A549 (cell line): ENCODE measurements at places on chromosomes 13 and 19.
A peak's percentile ranks its signal among the peaks of the same experiment; 100 is the strongest.

DNA sequence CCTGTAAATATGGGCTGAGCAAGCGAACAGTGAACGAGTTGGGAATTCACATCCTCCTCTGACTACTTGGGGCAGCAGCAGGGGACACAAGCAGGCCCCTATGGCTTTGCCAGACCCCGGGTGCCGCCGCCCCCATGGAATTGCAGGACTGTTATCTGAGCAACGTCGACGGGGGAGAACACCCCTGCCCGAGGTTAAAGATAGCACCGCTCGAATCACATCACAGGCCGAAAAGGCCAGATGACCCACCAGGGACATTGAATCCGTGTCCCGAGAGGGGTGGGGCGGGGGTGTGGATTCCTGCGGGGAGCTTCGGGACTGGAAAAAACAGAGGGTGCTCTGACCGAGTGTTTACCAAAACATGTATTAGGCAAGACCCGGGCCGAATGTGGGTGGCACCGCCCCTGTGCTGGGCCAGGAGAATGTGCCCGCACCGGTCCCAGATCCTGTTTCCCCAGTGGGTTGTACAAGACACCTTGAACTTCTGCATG is 9.1 kb downstream of the FEM1A start:
- DNase-seq: no peak

- no peak for DNase-seq
Observed at GRCh38 chr13:99792079-99792921, 179.3 kb downstream of the ZIC5 start.

DNA sequence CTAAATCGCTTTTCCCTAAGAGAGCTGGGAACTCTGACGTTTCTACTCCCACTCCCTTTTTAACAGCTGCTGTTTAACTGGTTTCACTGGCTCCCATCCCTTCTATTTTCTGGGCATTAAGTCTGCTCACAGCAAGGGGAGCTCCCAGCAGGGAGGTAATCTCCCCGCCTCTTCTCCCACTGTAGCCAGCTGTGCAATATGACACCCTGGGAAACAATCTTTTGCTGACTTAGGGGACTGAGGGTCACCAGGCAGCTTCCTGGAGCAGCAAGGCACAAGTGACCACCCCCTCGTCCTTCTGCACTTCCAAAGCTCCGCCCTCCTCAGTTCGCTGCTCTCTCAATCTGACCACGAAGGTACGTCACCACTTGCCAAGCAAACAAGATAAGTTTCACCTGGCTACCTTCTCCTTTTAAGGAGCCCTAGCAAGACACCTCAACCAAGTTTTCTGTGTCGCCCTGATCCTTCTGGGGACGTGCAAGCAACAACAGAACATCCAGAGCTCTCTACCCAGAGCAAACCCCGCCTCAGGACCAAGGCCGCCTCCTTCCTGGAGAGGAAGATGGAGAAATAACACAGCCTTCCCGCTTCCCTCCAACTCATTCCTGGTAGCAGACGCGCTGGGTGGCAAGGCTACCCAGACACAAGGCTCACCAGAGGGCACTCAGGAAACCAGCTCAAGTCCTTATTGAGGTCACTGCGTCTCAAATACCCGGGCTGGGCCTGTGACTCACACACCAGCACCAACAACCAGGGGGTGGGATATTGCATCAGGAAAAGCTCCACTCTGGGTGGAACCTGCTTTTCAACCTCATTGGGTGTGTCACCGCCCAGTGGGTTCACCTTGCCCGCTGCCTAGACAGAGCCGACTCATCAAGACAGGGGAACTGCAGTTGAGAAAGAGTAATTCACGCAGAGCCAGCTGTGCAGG is 92.4 kb downstream of the STK24 start:
- peak; percentile 91 for DNase-seq

- no peak for DNase-seq
Observed at GRCh38 chr19:46845959-46846459, 4.6 kb downstream of the AP2S1 start.

DNA sequence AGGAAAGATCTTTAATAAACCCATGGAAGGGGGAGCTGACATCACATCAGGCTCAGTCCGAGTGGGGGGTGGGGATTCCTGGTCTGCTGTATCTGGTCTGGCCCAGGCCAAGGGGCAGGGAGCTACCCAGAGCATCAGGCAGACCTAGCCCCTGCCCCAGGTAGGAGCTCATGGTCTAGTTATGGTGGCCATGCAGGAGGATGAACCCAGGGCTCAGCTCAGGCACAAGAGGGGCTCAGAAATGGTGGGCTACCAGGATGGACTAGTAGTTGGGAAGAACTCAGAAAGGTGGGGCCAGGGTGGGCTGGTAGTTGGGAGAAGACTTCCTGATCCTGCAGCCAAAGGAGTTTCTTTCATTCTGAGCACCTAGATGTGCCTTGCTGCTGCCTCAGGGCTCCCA is 14.3 kb downstream of the VSTM2B start:
- DNase-seq: no peak

- peak; percentile 86 for DNase-seq
Observed at GRCh38 chr19:5434970-5435641, 20.1 kb upstream of the ZNRF4 start.

- no peak for DNase-seq
Observed at GRCh38 chr19:45976178-45976577, 2.5 kb upstream of the NOVA2 start.

DNA sequence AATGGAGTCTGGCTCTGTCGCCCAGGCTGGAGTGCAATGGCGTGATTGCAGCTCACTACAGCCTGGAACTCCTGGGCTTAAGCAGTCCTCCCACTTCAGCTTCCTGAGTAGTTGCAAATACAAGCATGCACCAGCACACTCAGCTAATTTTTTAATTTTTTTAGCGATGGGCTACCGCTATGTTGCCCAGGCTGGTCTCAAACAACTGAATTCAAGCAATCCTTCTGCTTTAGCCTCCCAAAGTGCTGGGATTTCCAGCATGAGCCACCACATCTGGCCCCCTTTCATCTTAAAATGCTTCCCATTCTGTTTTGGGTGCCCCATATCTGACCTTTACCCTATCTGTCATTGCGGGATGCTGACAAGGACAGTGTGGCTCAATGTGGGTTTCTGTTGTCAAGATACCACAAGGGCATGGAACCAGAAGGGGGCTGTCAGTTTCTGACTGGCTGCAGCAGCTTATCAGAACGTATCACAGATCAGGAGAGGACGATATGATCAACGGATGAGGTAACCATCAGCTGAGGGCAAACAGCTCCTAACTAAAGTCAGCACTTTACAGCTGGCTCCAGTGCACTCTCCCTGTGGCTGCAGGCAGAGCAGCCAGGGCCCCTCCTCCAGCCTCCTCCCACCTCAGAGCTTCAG is 32.4 kb downstream of the GPR42 start:
- no peak for DNase-seq

DNA sequence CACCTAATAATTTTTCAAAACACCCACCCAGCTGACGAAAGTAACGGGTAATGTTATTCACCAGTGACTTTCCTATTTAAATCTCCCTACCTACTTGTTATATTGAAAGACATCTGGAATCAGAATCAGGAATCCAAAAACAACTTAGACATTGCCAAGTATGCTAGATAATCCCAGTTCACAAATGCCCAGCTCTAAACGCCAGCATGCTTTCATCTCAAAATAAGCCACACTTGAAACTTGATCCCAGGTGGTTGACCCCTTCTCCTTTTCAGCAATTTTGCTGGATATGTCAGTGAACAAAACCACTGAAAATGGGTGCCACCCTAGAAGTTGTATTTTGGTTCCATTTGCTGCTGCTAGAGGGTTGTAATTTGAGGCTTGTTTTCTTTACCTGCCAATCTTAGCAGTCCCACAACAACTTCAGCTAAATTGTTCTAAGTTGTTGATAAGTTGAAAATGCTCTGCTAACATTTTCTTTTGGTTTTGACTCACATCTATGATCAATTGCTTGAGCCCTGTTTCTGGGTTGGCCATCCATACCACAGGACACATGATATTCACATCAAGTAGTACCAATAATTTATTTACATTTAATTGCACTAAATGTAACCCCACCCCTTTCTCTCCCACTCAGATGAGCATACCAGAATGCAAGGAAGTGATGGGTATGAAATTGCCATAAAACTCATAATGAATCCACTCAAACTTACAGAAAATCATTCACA is 66.4 kb downstream of the DCT start:
- no peak for DNase-seq

- DNase-seq: peak; percentile 49
Observed at GRCh38 chr19:16040642-16041041, 35.7 kb upstream of the TPM4 start.

- no peak for DNase-seq
Observed at GRCh38 chr19:9910625-9911024, 25.7 kb downstream of the OLFM2 start.

GRCh38 chr19:13363954-13364353 is 142.3 kb downstream of the CACNA1A start:
- no peak for DNase-seq

GRCh38 chr13:100790405-100790804 is 115.8 kb upstream of the TMTC4 start:
- DNase-seq: no peak
